ENCODE measurements at places on chromosomes 5 and 9. TPM values are rescaled to one million over a fixed set of nuclear protein-coding genes. Genes with fewer than 3 reads are reported as not detected.

Gene SSBP2
- polyA plus RNA-seq = 74.3 TPM

Gene RNF14
- polyA plus RNA-seq = 38.1 TPM

Gene FOXD4L5
- not detected for polyA plus RNA-seq

Gene LCN15
- polyA plus RNA-seq = not detected

- no peak for DNase-seq
Measured at GRCh38 chr9:126233913-126234525, 92.6 kb upstream of the MVB12B start.

DNA sequence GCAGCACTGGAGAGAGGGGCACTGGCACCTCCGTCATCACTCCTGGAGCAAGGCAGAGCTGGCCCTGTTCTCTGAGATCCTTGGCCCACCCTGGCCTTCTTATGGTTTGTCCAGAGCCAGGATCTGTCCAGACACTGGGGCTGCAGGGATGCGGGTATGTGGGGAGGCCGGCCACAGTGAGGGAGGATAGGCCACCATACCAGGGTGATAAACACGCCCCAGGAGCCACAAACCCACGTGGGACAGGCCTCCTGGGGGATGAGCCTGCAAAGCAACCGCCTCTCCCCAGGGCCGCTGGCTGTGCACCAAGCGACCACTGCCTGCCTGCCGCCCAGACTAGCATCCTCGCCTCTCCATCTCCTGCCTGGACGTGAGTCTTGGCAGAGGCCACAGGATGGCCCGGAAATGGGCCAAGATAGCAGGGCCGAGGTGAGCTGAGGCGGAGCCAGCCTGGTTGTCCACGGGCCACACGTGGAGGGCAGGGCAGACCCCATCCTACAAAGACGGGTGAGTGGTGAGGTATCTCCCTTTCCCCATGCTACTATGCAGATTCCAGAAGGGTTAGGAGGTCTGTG lies 4.5 kb downstream of the OBP2A start:
- DNase-seq = no peak

DNA sequence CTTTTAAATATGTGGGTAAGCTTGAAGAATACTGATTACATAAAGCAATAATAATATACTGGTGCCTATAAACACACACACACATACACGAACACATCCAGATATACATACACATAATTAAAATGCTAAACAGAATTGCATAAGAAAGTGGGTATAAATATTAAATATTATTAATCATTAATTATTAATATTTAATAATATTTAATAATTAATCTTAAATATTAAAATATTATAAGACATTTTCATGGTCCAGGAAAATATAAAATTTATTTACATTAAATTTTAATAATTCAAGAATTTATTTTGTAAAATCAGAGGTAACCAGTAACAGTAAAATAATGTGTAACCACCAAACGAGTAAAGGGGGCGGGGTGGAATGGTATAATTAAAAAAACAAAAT lies 178.3 kb downstream of the TMEM232 start:
- DNase-seq = no peak

- DNase-seq = no peak
Measured at GRCh38 chr5:90191352-90192045, 218.1 kb downstream of the CETN3 start.

DNA sequence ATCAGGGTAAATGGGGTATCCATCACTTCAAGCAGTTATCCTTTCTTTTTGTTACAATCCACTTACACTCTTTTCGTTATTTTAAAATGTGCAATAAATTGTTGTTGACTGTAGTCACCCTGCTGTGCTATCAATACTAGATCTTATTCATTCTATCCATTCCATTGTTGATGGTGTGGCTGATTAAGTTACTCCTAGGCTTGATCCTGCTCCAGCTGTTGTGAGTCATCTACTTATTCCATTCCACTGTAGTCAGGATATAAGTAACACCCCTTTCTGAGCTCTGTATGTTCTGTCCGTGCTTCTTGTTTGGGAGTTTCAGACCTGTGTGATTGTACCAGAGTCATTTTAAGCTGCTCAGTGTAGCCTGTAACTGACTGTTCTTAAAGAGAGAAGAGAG lies 122.5 kb upstream of the RUSC2 start:
- peak; percentile 67 for DNase-seq

DNA sequence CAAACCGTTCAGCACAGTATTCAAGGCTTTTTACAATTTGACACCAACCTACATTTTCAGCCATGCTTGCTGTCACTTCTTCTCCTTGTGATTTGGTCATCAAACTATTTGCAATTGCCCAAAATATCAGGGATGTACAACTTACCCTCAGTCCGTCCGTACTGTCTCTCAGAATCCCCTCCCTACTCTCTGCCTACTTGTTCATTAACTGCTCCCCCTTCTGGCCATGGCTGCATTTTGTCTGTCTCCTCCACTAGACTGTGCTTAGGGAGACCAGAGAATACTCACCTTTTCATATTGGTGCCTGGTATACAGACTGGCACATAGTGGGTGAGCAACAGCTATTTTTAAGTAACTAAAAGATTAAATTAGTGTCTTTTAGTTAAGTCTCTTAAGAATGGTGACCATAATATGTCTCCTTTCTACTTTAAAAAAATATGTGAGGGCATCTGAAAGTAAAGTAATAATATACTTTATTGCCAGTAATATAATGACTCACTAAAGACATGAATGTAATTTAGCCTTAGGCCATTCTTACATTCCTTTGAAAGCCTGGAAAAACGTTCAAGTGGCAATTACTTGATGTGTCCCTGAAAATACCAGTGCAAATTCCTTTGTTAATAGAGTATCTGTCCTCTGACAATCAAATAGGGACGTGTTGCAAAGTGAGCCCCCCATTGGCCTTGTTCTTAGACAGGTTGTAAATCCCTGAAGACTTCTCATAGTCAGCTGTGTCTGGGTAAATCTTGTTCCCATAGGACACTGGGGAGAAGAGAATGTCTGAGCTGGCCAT lies 27.8 kb downstream of the PRLR start:
- no peak for DNase-seq

- DNase-seq = no peak
Measured at GRCh38 chr9:19757745-19758144, 31.1 kb downstream of the SLC24A2 start.

- no peak for DNase-seq
Measured at GRCh38 chr5:125214080-125214479, 467.6 kb upstream of the ZNF608 start.

DNA sequence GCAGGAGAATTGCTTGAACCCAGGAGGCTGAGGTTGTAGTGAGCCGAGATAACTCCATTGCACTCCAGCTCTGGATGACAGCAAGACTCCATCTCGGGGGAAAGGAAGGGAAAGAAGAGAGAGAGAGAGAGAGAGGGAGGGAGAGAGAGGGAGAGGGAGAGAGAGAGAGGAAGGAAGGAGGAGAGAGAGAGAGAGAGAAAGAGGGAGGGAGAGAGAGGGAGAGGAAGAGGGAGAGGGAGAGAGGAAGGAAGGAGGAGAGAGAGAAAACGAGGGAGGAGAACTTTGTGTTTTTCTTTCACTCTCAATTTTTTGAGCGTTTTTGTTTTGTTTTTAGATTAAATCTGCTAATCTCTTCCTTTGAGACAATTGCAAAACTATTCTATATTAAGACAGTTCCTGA lies 46.9 kb downstream of the SPEF2 start:
- DNase-seq = no peak

- no peak for DNase-seq
Measured at GRCh38 chr9:134969156-134970045, 51.7 kb upstream of the FCN1 start.

- DNase-seq = no peak
Measured at GRCh38 chr9:116888066-116888465, 201.0 kb downstream of the TRIM32 start.

DNA sequence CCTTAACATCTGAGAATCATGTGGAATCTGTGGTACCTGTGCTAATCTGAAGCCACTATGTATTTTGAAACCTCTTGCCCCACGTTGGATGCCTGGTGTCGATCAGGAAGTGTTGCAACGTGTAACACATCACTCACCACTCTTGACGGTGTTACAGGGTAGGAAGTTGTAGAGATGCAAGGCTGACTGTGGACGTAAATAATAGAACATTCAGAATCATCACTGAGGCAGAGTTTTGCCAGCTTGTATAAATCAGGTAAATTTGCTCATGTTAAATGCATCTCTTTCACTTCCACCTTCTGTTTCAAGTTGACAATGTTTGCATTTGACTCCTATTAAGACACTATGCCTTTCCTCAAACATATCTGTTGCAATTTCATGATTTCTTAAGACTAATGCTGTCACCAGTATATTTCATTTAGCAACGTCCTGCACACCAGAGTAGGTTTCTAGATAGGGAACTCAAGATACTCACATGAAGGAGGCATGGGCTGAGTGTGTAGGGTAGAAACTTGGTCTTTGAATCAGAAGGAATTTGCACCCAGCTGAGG lies 38.1 kb downstream of the BASP1 start:
- no peak for DNase-seq

DNA sequence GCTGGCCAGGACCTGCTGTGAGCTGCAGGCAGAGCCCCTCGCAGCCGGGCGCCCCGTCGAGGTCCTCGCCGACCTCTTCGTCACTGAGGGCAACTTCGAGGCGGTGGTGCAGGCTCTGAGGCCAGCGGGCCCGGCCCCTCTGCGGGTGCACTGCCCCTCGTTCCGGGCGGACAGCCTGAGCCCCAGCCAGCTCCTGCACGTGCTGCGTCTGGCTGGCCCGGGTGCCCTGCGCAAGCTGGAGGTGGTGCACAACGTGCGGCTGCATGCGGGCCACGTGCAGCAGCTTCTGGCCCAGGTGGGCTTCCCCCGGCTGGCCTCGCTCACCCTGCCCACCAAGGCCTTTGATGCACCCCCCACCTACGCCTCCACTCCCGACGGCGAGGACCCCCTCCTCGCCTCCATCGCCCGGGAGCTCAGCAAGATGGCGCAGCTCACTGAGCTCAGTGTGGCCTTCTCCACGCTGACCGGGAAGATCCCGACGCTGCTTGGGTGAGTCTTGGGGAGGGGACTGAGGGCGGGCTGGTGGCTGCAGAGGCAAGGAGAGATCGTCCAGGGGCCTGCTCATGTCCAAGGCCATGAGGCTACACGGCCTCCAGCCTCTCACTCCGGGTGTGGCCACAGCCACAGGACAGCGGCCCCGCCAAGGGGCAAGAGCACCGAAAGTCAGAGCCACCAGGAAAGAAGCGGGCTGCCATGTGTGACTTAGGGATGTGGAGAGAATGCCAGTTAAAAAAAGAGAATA lies 825 bp downstream of the LRRC14B start:
- no peak for DNase-seq

- DNase-seq = no peak
Measured at GRCh38 chr9:89474939-89475338, 23.0 kb downstream of the SEMA4D start.

- DNase-seq = no peak
Measured at GRCh38 chr5:136890431-136891148, 525.2 kb upstream of the TRPC7 start.

DNA sequence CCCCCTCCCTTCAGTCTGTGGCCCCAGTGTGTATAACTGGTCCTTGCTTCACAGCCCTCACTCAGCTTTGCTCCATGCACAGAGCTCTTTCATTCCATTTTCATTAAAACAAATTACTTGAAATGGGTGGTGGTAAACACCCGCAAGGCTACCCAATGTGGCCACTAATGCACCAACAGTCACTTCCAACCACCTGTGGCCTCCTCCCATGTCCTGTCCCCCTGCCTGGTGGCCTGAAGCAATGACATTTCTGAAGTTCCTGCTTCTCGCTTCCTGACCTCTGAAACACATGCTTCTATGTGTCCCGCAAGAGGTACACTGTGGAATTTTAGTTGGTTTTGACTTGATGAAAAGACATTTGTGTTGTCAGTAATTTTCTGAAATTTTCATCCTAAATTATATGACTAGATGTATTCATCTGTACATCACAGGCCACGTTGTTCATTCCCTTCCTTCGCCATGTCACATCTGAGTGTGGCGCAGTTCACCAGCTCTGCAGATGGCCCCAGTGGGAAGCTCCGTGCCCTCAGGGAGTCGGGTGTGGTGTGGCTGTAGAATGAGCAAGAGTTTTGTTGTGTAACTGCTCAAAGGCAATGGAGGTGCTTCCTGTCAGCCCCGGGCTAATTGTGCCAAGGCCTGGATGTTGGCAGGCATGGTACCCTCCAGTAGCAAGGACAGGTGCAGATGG lies 9.6 kb downstream of the ROPN1L start:
- DNase-seq = no peak

DNA sequence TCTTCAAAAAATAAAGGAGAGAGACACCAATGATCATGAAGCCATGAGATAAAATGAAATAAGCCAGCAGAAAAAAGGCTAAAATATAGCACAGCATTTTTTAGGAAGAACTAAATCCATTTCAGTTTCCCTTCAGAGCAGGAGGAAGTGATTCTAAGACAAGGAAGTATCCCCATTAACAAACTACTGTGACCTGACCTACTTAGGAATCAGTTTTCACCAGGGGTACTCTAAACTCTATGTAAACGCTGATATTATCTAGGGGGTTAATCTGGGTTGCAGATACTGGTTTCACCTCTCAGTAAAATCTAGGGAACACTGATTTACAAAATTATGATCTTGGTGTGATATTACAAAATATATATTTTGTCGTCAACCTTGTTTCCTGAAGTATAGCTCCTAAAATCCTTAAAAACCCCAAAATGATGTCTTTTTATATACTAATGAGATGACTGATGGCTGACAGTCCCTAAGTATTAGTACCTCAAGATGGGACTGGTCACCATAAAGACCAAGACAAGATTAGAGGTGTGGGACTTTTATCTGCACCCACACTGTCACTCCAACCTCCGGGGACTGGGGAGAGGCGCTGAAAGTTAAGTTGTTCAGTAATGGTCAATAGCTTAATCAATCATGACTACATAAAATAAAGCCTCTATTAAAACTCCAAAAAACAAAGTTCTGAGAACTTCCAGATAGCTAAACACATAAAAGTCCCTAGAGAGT lies 2.9 kb upstream of the FNBP1 start:
- DNase-seq = no peak

DNA sequence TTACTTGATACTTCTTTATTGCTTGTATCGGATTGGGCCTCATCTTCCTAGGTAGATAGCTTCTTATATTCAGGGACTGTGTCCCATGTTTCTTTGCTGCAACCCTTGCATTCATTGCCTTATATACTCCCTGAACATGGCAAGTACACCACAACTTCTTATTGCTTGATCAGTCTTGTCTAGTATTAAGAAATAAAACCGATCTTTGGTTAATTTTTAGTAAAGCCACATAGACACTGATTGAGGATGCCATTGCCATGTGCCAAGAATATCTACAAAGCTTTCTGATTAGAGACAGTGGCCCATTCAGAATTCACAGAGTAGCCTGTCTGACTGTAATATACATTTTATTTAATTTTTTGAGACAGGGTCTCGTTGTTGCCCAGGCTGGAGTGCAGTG lies 34.7 kb upstream of the ANKRD55 start:
- no peak for DNase-seq

Measured in AG04450 (cell line).